ENCODE measurements at places on chromosomes 16 and 17.

DNA sequence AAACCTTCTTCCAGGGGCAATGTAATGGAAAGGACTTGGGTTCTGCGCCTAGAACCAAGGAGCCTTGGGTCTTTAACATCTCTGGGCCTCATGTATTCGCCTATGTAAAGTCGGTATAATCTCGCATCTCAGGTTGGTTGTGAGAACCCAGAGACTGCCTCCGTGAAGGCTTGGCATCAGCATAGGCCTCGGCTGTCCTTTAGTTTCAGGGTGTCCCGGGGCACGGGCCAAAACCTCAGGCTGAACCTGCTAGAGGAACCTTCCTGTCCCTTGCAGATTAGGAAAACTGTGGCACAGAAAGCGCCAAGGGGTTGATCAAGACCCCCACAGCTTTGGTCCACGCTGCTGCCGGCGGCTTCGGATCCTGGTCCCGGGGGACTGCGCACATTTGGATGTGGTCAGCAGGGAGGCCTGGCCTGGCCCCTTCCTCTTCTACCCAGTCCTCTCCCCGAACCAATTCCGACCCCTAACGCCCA is 772 bp upstream of the PHAF1 start:
- DNase-seq: no peak

DNA sequence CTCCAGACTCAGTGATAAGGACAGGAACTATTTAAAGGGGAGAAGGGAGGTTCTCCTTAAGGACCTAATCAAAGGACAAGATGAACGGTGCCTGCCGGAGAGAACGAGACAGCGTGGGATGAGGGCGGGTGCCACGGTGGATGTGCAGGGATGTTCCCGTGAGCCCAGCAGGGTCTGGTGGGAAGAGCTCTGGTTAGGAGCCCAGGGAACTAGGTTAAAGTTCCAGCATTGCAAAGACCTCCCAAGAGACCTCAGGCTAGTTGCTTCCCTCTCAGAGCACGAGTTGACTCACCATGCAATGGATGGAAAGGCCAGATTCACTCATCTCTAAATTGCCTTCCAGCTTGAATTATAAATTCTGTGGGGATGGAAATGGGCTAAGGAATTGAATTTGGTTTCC is 14.7 kb downstream of the CCR7 start:
- DNase-seq: no peak

DNA sequence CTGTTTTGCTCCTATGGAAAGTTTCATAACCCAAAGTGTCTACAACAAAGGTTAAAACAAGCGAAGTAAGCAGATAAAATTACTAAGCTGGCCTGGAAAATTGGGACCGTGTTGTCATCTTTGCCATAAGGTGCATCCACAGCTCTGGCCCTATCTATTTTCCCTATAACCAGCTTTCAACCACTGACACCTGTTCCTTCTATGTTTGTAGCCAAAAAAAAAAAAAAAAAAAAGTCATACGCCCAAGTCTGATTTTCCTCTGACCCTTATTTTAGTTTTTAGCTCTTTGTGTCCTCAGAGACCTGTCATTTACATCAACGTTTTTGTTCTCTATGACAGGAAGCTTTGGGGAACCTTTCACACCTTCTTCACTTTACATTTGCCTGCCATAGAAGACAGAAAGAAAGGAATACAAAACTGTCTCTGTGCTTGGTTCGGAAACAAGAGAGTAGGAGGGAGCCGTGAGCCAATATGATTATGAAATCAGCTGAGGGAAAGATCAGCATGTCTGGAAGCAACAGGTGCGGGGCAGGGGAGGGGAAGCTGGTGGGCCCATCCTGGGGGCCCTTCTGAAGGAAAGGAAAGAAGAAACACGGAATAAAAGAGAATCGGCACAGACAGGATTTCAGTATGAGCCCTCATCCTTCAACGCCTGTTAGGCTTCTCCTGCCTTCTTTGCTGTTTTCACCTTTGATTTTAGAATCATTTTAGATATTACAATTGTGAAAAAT is 8.5 kb downstream of the HS3ST3A1 start:
- no peak for DNase-seq

- no peak for DNase-seq
Measured at GRCh38 chr16:14392960-14393359, 237.1 kb downstream of the PARN start.

- no peak for DNase-seq
Measured at GRCh38 chr16:55576384-55576783, 9.9 kb downstream of the CAPNS2 start.

DNA sequence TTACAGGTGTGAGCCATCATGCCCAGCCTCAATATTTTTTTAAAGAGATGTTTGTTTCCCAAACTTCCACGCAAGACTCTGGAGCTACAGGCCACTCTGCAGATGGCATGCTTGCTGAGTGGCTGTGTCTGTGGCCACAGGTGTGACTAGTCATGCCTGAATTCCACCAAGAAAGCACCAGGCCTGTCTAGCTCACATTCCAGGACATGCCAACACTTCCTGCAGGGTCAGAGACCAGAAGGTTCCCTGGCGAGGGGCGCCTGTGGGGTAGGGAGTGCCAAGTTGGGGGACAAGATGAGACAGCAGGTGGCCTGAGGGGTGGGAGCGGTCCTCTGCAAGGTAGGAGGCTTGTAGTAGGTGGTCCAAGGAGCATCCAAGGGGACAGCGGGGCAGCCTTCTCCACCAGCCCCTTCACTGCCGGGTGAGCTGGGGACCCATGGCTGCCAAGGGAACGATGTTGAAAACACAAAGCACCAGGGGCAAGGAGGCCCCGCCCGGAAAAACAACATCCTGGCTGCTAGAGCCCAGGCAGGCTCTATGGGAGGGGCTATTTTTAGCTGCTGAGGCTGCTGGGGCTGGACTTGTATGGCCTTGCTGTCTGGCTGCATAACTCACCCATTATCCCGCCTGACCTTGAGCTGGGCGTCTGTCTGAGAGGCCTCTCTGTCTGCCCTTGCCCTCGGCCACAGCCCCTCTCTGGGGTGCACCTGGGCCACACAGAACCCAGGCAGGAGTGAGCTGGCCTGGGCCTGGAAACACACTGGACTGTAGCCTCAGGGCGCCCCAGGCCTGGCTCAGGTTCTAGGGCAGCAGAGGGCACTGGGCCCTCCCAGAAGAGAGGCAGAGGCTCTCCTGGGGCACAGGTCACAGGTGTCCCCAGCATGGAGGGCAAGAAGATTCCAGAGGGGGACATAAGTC is 5.7 kb downstream of the TRIM47 start:
- DNase-seq: no peak

- DNase-seq: peak; percentile 30
Measured at GRCh38 chr17:68182011-68182306, 65.9 kb upstream of the AMZ2 start.

DNA sequence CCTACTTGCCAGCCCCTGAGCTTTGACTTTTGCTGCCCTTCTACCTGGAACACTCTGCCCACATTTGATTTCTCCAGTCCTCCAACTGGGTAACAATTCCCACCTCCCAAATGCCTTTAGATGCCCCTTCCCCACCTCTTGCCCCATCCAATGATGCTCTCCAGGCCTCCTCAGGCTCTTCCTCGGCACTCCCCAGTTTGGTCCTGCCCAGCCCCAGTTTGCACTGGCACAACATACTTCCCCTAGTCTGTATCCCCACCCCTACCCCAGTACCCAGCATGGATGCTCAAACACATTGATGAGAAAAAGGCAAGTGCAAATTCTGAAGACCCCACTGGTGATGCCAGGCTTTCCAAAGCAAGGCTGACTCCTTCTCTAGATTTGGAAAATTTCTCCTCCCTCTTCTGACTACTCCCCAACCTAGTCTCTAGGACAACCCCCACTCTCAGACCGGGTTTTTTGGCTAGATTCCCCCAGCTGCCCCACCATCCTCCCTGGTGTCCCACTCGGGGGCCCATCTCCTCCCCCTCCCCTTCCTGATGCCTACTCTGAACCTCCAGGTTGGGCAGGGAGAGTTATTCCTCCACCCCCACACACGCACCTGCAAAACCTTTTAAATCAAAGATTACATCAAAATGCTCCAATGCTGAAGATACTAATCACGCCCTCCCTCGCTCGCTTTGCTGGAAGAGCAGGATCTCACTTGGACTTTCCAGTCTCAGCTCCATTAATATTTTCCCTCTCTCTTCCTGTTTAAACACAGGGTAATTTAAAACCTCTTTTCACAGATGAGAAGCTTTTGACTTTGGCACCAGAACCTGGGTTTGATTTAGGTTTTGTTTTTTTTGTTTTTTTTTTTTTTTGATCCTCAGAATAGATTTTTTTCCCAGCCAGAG is 94.9 kb downstream of the TMEM132E start:
- DNase-seq: no peak

DNA sequence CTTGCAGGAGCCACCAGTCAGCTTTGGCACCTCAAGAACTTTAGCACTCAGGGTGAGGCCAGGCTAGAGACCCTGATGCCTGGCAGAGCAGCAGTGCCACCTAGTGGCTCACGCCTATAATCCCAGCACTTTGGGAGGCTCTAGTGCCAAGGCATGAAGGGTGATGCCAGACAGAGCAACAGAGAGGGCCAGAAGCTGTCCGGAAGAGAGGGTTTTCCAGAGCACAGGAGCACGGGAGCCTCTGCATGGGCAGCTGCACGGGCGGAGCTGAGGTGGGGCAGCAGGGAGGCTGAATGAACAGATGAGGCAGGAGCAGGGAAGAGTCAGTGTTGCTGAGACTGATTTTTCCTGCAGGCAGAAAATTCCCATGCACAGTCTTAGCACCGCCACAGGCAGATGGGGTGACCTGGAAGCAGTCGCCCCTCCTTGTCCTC is 38.9 kb downstream of the MYH3 start:
- DNase-seq: peak; percentile 80

GRCh38 chr17:79803997-79804855 is 7.3 kb upstream of the CBX8 start:
- peak; percentile 75 for DNase-seq

GRCh38 chr16:12258861-12259645 is 282.5 kb downstream of the SNX29 start:
- DNase-seq: no peak

- no peak for DNase-seq
Measured at GRCh38 chr16:3541527-3542155, 35.6 kb downstream of the NLRC3 start.

Data from GM10248 (cell line).